Breast epithelium (tissue), 4 donors: ENCODE measurements at places on chromosomes 2 and 18. TPM values are rescaled to one million over a fixed set of nuclear protein-coding genes. Genes with fewer than 3 reads are reported as not detected.

DNA sequence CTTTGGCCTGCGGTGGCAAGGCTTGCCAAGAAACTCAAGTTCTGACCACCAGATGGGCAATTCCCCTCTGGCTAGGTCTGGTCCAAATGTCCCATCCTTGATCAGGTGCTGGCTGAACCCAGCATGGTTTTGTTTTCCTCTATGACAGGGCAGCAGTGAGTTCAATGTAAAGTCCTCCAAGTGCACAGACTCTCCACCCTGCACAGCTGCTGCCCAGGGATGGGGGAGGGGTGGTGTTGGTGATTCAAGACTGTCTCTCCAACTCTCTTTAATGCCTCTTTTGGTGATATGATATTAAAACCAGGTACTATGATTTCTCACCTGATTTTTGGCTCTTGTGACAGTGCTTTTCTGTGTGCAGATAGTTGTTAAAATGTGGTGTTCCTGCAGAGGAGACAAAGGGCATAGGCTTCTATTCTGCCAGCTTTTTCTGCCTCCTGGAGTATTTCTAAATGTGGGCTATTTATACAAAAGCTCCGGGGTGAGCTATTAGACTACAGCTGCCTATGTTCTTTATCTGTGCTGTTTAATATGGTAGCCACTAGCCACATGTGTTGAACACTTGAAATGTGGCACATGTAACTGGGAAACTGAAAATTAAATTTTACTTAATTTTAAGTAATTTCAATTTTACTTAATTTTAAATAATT, 64.0 kb upstream of the STK39 start:
- no peak for DNase-seq

- DNase-seq, result no peak
These were observed 64.1 kb downstream of the NPPC start for GRCh38 chr2:231862071-231862470.

DNA sequence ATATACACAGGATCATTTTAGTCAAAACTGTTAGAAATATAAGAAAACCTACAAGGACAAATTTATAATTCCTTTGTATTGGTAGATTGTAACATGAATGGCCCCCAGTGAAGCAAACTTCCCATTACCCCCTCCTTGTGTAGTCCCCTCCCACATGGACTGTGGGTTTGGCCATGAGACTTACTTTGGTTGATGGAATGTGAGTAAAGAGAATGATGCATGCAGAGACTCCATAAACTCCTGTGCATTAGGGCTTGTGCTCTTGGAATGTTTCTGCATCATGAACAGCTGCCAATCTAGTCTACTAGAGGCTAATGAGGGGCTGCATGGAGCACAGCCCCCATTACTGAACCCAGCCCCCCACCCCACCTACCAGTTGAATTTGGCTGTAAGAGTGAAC, 8.3 kb upstream of the TGFA start:
- no peak for DNase-seq

GRCh38 chr18:48975817-48976649, 25.3 kb upstream of the SMAD7 start:
- no peak for DNase-seq

DNA sequence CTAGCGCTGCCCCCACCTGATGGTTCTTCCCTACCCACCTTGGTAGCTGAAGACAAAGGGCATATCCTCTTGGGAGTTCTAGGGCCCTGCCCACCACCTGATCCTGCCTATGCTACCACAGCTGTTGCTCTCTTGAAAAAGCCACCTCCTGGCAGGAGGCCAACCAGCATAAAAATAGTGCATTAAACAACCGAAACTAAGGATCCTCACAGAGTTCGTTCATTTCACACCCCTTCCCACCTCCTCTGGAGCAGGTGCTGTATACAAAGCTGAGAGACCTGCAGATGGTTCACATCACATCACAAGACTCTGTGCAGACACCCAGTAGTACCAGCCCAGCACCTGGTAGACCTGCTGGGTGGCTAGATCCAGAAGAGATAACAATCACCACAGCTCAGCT, 1348.0 kb upstream of the TMEFF2 start:
- DNase-seq, result no peak

DNA sequence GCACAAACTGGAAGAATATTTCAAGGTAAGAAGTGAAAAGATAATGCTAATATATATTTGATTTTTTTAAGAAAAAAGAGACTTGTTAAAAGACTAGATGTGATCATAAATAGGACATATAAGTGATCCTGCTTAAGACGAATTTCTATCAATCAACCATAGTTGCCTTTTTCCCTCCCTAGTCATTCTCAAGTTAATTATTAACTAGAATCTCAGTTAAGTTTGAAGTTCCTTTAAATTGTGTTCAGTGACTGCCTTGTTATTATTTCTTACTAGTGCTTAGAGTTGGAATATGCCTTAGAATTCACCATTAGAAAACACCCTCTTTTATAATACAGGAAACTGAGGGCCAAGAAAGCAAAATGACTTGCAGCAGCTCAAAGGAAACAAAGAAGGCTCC, 141.5 kb upstream of the SP5 start:
- no peak for DNase-seq

Gene MC4R
- total RNA-seq, result not detected

Gene AFF3
- total RNA-seq, result 8.2 TPM

Gene RAX
- total RNA-seq, result not detected

Gene DYSF
- 3.0 TPM for total RNA-seq
